Esophagus muscularis mucosa (tissue), 4 donors: ENCODE measurements at places on chromosomes 1 and 21. TPM values are rescaled to one million over a fixed set of nuclear protein-coding genes. Genes with fewer than 3 reads are reported as not detected.

GRCh38 chr1:31910933-31911332, 27.2 kb downstream of the PTP4A2 start:
- no peak overlapping the region for H3K27ac ChIP-seq
- H3K4me1 ChIP-seq: peaks cover 27% of the 10 kb centered on the region
- no peaks in the 10 kb centered on the region for H3K27me3 ChIP-seq
- DNase-seq: no peak

DNA sequence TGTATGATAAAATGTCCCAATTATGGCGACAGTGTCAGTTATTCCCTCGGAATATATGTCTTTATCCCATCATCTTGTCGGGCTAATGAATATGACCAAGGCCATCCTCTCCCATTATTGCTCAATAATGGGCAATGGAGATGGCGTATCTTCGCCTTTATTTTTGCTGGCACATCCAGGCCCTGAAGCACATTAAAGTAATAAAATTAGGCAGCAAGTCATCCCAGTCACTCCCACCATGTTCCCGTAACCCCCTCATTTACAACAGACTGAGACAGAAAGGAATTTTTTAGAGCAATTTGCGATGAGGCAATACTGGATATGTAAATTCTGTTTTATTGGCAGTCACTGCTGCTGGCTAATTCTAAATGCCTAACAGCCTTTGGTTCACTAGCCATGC, 35.3 kb downstream of the CLIC6 start:
- no peak overlapping the region for H3K27ac ChIP-seq
- no peaks in the 10 kb centered on the region for H3K4me1 ChIP-seq

DNA sequence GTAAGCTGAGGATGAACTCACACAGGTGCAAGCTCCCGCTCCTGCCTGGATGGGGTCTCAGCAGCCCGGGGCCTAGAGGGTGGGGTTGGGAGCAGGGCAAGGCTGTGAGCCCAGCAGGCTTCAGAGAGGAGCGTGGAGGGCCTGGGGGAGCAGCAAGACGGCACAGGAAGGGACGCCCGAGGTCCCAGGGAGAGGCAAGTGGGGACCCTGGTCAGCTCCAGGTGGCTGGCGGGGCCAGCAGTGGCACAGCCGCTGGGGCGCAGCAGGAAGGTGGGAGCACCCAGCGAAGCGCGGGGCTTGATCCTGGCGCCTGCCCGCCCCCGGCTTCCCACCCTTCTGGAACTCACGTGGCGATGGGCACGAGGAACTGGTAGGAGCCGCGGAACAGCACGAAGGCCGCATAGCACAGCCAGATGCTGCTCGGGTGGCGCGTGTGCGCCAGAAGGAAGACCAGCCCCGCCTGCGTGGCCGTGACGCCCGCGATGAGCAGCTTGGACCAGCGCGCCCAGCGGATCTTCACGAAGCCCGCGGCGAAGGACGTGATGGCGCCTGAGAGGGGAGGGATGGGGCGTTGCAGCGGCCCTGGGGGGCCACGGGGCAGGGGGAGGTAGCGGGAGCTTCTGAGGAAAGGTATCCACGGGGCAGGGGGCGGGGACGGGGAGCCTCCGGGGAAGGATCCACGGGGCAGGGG, 11.7 kb downstream of the SLC19A1 start:
- no peak overlapping the region for H3K27ac ChIP-seq
- H3K27me3 ChIP-seq: no peaks in the 10 kb centered on the region
- no peaks in the 10 kb centered on the region for H3K36me3 ChIP-seq
- no peak overlapping the region for H3K4me3 ChIP-seq

- H3K27me3 ChIP-seq: no peaks in the 10 kb centered on the region
- H3K4me1 ChIP-seq: peaks cover 32% of the 10 kb centered on the region
- H3K36me3 ChIP-seq: no peaks in the 10 kb centered on the region
- no peak overlapping the region for H3K4me3 ChIP-seq
Measured at GRCh38 chr1:226820941-226821718, 49.3 kb upstream of the PSEN2 start.

The NUP210L gene
- total RNA-seq: not detected

DNA sequence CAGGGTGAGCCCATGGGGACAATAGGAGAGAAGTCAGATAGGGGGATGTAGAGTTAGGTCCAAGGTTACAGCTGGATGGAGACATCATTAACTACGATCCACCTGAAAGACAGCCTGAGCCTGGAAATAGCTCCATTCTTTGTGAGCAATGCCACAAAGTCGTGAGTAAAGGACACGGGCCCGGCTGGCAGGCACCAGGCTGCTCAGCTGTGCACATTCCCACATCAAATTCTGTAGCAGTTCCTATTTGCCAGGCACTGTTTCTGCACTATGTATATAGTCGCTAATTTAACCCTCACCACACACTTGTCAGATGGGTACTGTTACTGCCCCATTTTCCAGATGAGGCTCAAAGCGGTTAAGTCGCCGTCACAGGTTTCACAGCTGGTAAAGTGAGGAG, 338.0 kb upstream of the KAZN start:
- H3K27me3 ChIP-seq: no peaks in the 10 kb centered on the region
- peak overlapping the region; percentile 62 for H3K27ac ChIP-seq
- no peaks in the 10 kb centered on the region for H3K4me1 ChIP-seq
- no peaks in the 10 kb centered on the region for H3K36me3 ChIP-seq
- H3K4me3 ChIP-seq: no peak overlapping the region

- no peak for DNase-seq
- peaks cover 20% of the 10 kb centered on the region for H3K4me1 ChIP-seq
- H3K4me3 ChIP-seq: no peak overlapping the region
Measured at GRCh38 chr1:12380326-12381249, 150.8 kb downstream of the VPS13D start.
